ENCODE measurements at places on chromosomes 7 and 10.

DNA sequence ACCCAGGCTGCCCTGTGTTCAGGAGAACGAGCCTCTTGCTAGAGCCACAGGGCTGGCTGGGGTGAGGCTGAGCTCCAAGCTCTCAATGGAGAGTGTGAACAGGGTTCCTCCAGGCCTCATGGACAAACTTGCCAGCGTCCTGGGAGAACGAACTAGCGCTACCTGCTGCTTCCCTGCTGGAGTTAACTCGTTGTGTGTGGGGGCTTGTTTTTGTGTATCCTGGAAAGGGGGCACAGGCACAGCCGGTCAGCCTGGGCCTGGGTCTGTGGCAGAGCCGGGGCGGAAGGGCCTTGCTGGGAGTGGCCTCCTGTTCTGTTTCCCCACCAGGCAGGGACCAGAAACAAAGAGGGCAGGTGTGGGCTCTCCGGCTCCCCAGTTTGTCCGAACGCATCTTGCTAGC lies 259.2 kb downstream of the DNAJB6 start:
- no peak for DNase-seq

DNA sequence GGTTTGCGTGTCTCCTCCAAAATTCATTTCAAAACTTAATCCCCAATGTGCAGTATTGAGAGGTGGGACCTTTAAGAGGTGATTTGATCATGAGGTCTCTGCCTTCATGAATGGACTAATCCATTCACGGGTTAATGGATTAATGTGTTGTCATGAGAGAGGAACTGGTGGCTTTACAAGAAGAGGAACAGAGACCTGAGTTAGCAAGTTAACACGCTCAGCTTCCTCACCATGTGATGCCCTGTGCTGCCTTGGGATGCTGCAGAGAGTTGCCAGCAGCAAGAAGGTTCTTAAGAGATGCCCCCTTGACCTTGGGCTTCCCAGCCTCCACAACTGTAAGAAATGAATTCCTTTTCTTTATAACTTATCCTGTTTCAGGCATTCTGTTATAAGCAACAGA lies 3.7 kb upstream of the TCTN3 start:
- no peak for DNase-seq

- DNase-seq = no peak
Measured at GRCh38 chr7:70285854-70286253, 687.6 kb downstream of the AUTS2 start.

DNA sequence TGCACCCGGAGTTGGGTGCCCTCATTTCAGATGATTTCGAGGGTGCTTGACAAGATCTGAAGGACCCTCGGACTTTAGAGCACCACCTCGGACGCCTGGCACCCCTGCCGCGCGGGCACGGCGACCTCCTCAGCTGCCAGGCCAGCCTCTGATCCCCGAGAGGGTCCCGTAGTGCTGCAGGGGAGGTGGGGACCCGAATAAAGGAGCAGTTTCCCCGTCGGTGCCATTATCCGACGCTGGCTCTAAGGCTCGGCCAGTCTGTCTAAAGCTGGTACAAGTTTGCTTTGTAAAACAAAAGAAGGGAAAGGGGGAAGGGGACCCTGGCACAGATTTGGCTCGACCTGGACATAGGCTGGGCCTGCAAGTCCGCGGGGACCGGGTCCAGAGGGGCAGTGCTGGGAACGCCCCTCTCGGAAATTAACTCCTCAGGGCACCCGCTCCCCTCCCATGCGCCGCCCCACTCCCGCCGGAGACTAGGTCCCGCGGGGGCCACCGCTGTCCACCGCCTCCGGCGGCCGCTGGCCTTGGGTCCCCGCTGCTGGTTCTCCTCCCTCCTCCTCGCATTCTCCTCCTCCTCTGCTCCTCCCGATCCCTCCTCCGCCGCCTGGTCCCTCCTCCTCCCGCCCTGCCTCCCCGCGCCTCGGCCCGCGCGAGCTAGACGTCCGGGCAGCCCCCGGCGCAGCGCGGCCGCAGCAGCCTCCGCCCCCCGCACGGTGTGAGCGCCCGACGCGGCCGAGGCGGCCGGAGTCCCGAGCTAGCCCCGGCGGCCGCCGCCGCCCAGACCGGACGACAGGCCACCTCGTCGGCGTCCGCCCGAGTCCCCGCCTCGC lies at the start of gene EGFR:
Gene EGFR, plus strand, starts transcription at position 657 of the 830 bp plus-strand sequence. CDS start 261 bp downstream, outside the sequence.
- no peak for DNase-seq

GRCh38 chr10:100912013-100912604 lies 654 bp upstream of the SLF2 start:
- DNase-seq = no peak

- DNase-seq = no peak
Measured at GRCh38 chr10:50526185-50526584, 97.6 kb downstream of the SGMS1 start.

DNA sequence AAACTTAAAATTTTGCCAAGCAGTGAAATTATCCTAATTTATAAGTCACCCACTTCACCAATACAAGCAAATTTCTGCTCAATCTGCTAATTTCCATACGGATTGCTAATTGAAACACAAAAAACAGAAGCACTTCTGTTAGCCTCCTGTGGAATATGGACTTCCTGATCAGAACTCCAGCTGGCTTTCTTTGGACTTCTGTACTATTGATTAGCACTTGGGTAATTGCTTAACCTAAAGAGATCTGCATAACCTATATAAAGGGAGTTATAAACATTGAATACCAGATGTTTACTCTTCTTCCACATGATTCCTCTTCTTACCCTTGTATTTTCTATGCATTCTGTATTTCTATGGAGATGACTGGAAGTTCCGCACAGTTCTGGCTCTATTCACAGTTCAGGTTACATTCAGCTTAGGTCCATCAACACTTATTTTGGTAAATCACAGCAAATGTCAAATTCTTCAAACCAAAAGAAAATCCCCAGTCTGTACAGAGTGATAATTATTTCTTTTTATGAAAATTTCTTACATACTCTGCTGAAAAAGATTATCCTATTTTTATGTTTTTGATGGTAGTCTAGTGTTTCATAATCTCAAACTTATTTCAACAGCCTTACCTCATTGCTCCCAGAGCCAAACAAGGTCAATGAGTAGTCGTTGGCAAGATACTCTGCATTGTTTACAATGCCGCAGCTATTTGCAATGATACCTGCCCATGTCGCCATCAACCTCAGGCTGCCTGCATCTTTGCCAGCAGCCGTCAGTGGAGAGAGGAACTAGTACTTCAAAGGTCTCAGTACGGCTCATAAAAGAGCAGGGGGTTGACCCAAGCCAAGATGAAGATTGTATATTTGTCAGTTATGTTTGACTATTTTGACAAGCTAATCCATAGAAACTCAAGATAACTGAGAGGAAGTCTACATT lies 225.6 kb downstream of the AHR start:
- no peak for DNase-seq

DNA sequence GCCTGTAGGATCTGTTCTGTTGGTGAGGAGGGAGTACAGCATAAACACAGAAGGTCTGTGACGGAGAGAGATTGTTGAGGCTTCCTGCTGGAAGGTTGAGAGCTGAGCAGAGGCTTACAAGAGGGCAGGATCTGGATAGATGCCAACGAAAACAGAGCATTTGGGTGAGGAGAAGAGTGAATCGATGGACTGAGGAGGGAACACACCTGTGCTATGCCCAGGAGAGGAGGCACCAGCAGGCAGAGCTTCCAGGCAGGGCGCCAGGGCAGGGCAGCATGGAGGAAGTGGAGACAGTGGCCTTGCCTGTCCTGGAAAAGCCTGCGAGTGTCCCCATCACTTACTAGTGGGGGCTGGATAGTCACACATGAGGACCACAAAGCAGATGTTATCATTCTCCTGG lies 282.9 kb downstream of the PAXIP1 start:
- no peak for DNase-seq

DNA sequence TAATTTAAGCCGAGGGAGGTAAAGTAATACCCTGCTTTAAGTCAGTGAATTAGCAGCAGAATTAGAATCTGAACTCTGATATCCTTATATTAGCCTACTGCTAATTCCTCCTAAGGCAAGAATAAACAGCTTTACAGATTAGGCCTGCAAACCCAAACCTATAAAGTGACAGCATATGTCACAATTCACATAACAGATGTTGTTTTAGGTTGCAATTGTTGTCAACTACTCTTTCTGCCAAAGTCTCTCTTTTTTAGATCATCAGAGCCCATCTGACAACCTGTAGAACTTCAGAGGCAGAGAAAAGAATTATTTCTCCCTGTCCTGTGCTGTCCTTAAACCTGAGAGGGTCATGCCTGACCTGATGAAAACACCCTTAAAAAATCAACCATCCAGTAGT lies 167.2 kb downstream of the PRKG1 start:
- no peak for DNase-seq

GRCh38 chr10:35971397-35971796 lies 329.3 kb upstream of the FZD8 start:
- no peak for DNase-seq

GRCh38 chr10:70331486-70332268 lies 47.9 kb upstream of the NPFFR1 start:
- DNase-seq = no peak

DNA sequence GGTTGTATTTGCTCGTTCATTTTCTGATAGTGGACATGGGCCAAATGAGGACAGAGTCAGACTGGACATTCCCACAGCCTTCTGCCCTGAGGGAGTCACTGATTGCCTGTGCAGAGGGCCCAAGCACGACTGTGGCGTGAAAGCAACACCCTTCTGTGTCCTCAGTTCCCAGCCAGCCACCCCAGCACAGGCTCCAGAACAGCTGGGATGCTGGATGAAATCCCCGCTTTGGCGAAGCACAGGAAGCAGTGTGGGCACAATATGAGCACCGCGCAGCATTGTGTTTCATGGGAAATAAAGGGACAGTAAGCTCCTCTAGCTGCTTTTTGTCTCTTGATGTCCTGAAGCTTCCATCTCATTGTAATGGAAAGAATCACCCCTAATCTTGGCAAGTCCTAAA lies 20.5 kb downstream of the TRIL start:
- no peak for DNase-seq

DNA sequence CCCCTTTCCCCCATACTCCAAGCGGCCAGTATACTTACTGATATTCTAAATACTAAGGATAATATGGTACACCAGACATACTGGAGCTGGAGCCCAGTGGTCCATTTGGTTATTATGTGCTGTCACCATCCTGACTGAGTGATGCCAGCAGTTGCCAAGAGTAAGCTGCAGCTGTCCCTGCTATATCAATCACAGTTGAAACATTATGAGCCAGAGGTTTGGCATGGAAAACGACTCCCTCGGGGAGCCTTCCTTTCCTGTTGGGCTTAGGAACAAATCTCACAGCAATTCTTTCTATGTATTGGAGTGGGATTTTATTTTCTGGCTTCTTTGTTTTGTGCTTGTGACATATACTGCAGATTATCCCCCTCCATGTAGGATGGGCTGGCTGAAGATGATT lies 32.6 kb downstream of the STRIP2 start:
- DNase-seq = no peak

- DNase-seq = no peak
Measured at GRCh38 chr10:133390597-133391248, 3.2 kb upstream of the MTG1 start.

DNA sequence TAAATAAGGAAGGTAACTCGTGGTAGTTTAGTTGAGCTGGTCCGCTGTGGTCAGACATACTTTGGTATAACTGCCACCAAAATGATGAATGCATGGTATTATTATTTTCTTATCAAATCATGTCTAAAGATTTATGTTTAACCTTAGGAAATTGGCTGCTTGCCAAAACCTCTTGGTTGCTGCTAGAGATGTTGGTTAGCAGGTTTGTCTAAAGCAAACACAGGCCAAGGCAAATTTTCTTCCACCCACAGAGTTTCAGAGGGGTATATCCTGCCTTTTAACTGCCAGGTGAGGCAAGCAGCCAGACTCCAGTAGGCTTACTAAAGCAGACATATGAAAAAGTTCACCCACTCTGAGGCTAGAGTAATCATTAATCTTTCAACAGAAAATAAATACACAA lies 101.4 kb downstream of the SEMA3E start:
- DNase-seq = no peak

- DNase-seq = no peak
Measured at GRCh38 chr7:20211376-20211775, 5.8 kb downstream of the MACC1 start.

GRCh38 chr10:101228153-101228965 lies 904 bp downstream of the LBX1 start:
- no peak for DNase-seq

- DNase-seq = no peak
Measured at GRCh38 chr7:139330333-139331030, 10.7 kb upstream of the FMC1 start.

DNA sequence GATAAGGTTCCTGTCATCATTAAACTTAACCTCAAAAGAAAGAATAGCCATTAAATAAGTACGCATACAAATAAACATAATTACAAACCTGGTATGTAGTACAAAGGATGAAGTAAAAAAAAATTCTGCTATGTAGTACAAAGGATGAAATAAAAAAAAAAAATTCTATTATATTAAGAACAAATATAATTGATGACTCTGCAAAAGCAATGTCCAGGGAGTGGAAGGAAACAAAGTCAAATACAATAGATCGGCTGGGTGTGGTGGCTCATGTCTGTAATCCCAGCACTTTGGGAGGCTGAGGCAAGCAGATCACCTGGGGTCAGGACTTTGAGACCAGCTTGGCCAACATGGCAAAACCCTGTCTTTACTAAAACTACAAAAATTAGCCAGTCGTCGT lies 56.9 kb downstream of the ABI1 start:
- no peak for DNase-seq

DNA sequence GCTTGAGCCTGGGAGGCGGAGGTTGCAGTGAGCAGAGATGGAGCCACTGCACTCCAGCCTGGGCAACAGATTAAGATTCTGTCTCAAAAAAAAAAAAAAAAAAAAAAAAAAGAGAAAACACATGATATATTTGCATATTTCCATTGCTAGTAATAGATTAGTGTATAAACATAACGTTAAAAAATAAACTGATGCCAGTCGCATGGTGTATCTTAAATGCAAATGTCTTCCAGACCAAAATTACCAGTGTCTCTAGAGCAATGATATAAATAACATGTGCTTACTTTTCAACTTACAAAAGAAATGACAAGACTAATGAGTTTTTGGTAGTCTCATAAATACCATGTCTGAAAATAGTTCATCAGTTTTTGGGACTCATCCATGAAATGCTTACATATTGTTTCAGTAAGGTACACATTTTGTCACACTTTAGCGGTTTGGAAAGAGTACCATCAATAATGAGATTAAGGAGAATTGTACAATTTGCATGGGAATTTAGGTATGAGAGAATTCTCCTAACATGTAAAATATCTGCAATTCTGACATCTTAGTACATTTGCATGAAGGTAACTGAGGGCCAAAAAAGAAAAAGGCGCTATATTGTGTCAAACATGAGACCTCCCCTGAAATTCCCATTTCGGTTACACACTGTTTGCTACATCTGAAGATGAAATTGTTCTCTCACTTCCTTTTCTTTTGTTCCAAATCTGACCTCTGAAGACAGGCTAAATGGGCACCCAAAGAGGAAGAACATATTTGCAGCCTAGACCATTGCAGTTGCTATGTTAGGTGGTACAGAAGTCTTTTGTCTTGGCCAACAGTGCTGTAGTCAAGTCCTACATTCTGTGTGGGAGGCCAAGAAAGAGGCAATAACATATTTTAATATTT lies 51.5 kb upstream of the PIP4K2A start:
- no peak for DNase-seq
